ENCODE measurements at places on chromosomes 4 and X. TPM values are rescaled to one million over a fixed set of nuclear protein-coding genes. Genes with fewer than 3 reads are reported as not detected.
A peak's percentile ranks its signal among the peaks of the same experiment; 100 is the strongest.

The TMEM154 gene
- total RNA-seq: 18.5 TPM

The TMEM47 gene
- not detected for total RNA-seq

The HHIP gene
- total RNA-seq: not detected

DNA sequence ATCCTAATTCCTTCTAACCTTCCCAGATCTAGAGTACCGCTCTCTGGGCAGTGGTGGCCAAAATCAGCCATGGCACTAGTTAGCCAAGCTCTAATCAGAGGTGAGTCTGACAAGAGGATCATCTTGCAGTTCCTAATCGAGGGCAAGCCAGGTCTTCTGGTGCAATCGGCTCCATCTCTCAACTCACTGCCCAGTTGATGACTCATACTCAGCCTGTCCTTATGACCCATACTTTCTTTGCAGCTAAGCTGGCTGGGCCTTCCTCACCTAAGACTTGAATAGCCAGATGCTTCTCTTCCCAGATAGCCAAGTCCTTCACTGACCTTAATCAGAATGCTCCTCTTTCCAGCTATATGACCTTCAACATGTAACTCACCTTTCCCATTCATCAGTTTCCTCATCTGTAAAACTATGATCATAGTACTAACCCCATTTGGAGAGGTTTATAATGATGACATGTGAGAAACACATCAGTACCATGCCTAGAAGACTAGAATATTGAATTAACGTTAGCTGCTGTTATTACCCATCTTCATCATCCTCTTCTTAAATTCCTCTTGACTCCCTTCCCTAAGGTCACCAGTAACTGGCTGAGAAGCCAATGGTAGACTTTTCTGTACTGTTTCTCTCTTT is 57.1 kb downstream of the RELL1 start:
- DNase-seq: no peak

GRCh38 chr4:140995058-140995457 is 138.2 kb downstream of the RNF150 start:
- DNase-seq: no peak

DNA sequence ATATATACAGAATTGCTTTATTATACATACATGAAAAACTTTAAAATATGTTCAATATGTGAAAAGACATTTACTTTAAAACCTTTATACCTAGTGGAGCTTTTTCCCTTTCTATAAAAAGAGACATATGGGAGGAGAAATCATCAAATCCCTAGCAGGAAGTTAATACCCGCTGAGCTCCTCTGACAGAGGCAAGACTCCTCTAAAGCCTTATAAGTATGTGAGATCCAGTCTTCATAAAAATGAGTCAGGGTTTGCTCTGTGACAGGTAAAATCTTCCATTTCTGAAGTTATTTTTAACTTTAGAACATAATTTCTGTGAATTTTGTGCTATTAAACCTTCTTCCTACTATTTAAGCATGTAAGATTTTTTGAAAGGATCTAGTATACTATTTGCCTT is 634.4 kb upstream of the AADAT start:
- DNase-seq: no peak

GRCh38 chr4:24657768-24658617 is 73.6 kb upstream of the DHX15 start:
- DNase-seq: peak; percentile 8

- no peak for DNase-seq
Measured at GRCh38 chr4:54852054-54852453, 194.3 kb downstream of the KIT start.

GRCh38 chrX:9835585-9836210 is 49.5 kb downstream of the SHROOM2 start:
- no peak for DNase-seq

GRCh38 chr4:37219242-37219641 is 25.3 kb upstream of the NWD2 start:
- DNase-seq: no peak

DNA sequence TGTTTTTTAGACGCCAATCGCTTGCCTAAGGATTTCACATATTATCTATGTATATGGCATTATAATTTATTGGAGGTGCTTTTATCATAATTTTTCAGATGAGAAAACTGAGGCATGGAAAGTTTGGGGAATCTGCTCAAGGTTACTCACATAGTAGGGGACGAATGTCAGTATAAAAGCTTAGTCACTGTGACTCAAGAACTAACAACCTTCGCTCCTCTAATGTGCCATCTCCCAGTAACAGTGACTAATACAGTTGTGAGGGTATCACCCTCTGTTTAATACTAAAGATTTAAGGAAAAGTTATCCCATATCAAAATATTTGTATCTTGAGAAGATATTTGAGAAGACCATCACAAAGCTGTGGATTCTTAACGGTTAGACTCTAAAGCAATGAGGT is 353.1 kb upstream of the SPOCK3 start:
- DNase-seq: no peak
